ENCODE measurements at places on chromosomes 7 and 10.

DNA sequence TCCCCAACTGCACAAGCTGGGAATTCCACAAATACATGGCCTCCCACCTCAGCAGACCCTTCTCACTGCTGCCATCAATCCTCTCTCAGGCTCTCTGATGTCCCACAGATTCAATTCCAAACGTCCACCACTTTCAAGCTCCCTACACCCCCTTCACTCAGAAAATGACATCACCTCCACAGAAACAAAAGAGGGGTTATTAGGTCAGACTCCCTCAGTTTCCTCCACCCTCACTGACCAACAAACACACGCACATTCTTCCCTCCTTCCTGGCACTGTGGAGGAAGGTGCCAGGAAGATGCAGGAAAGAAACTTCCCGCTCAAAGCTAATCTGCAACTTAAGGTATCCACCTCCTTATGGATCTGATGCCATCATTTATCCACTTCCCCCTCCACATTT, 18.3 kb downstream of the ZNF438 start:
- DNase-seq = no peak

GRCh38 chr7:66912195-66912594, 8.8 kb upstream of the TMEM248 start:
- no peak for DNase-seq

DNA sequence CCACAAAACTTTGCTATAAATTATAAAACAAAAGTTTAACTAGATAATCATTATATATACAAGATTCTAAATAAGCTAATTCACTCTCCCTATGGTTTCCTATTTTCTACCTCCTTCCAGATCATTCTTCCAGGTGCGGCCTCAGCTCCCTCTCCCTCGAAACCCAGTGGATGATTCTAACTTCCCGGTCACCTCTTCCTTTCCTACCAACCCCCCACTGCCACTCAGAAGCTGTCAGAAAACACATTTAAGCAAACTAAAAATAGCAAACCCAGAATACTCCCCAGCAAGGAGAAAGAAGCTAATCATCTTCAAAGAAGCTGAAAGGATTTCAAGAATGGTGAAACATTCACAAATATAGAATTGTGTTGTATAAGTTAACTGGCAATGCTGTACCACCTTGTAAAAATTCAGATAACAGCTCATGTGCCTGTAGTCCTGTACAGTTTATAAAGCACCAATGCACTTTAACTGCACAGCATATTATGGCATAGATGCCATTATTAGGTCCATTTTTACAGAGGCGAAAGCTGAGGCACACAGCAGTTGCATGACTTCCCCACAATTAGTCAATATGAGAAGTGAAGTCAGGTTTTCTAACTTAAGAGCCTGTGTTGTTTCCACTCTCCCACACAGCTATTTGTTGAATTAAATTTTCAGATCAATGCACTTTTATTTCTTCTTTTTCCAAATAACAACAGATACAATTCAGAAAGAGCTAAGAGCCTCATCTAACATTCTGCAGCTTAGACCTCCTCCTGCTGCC, 13.7 kb upstream of the DNTT start:
- no peak for DNase-seq

DNA sequence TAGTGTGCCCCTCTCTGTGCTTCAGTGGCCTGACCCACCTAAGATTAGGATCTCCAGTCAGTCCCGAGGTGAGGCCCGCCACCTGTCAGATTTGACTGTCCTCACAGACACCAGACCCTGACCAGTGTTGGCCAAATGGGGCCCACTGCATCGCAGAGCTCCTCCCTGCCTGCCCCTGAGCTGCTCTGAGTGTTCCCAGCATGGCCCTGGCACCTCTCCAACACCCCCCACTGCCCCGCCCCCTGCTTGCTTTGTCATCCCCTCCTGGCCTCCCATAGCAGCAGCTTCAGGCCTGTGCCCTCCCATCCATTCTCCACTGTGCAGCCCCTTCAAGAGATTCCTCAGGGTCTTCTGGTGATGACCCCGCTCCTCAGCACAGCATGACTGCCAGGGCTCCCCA, 67.6 kb downstream of the C10orf120 start:
- no peak for DNase-seq

- no peak for DNase-seq
These were observed 150.3 kb upstream of the PHYHIPL start for GRCh38 chr10:59025981-59026765.

DNA sequence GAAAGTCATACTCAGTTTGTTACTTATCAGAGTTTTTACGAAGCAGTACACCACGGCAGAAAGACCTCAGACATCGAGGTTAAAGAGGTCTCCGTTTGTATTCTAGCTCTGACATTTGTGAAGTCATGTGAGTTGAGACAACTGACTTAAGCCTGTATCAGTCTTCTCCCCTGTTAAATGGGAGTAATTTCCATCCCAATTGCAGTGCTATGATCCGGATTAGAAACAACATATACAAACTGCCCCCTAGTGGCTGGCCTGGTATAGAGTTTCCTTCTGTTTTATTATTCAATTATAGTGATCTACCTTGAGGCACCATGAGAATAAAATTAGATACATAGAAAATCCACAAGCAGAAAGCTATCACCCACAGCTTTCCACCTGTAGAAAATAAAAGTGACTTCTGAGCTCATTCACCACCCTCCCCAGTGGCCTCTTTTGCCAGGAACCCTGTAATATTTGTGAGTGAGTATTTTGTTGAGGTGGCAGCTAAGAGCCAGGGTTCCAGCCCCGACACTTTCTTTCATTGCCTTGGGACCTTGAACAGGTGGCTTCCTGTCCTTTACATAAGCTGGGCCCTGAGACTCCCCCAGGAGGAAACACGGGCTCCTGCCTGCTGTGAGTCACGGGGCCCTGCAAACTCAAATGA, 607.2 kb upstream of the MGMT start:
- DNase-seq = no peak

- DNase-seq = no peak
These were observed 173.1 kb downstream of the INHBA start for GRCh38 chr7:41529831-41530230.

- no peak for DNase-seq
These were observed 14.9 kb downstream of the DLG5 start for GRCh38 chr10:77911535-77912123.

DNA sequence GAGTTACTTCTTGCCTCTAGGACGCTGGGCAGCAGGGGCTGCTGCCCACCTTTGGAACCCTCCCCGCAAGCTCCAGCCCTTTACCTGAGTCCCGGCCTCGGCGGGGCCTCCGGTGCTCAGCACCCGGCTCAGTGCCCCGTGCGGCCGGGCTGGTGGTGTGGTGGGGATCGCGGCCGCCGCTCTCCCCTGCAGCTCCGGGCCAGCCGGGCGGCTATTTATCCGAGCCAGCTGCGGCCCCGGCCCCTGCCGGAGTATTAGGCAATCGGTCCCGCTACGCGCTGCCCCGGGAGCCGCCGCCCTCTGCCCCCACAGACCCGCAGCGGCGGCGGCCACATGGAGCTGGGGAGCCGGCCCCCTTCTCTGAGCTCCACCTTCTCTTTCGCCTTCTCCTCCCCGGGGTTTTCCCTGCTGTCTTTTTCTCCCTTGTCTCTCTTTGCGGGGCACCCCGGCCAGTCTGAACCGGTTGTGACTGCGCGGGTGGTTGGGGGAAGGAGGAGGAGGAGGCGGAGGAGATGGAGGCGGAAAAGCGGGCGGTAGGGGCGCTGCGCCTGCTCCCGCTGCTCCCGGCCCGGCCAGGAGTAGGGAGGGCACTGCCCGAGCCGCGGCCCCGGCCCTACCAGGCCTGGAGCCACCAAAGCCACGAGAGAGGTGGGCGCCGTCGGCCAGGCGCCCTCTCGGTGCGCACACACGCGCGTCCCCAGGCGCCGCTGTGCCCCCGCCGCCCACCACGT, at the start of gene SLC16A9:
Gene SLC16A9 (minus strand): TSS at position 456 of the 731 bp plus-strand sequence. CDS start 25,559 bp downstream, outside the sequence.
- DNase-seq = peak; percentile 67

GRCh38 chr10:124153023-124153826, 59.8 kb upstream of the CHST15 start:
- peak; percentile 40 for DNase-seq

DNA sequence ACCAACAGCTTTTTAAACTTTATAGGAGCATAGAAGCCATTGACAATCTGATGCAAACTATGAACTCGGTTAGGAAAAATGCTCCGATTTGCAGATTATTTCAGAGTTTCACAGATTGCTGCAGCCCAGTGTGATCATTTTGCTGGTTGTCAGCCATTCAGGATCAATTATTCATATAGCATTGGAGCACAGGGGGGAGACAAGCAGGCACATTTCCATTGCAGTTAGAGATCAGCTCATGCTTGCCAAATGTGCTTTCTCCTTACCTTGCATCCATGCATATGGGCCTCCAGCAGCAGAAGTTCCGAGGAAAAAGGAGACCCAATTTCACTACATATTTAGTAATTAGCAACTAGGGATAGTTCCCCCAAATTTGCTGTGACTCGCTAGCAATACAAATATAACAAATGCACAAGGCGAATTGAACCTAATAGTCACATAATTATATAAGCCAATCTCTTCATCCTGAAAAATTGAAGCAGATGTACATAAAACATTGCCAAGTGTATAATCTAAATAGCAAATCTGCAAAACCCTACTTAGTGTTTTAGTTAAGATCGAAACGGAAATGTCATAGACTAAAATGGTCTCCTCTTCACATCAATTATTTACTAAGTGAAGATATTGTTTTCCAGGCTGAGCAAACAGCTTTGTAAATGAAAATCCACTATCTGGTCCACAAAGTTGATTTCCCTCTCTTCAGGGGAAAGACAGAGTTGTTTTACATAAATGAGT, 49.5 kb upstream of the RSU1 start:
- no peak for DNase-seq

GRCh38 chr10:4355350-4355749, 470.7 kb upstream of the AKR1E2 start:
- DNase-seq = no peak

GRCh38 chr7:51256209-51256781, 60.3 kb downstream of the COBL start:
- peak; percentile 87 for DNase-seq

DNA sequence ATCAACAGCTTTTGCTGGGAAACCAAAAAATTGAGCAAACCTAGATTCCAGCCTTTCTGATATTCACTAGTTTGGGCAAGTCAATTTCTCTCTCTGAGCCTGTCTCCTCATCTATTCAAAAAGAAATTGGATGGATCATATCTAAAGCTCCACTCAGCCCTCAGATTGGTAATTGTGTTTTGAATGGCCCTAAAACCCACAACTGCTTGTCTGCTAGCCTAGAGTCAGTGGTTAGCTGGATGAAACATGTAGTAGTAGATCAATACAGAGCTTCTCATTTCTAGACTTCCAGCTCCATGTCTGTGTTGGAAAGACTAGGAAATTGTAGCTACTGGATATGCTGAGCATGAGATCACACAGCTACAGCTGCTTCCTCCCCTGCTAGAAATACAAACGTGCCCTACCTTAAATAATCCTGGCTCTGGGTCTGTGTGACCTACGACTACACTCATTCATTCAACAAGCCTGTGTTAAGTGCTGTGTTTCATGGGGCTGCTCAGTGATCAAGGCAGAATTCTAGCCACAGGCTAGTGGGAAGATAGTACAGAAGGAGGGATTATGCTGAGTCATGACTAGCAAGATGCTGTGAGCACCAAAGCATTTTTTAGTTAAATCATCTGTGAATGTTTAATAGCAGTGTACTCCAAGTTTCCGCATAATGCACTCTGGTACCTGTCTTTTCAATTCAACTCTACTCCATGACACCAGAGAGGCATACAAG, 15.7 kb downstream of the DNTT start:
- DNase-seq = no peak

- no peak for DNase-seq
These were observed 84.3 kb downstream of the GALNT17 start for GRCh38 chr7:71216211-71216610.

DNA sequence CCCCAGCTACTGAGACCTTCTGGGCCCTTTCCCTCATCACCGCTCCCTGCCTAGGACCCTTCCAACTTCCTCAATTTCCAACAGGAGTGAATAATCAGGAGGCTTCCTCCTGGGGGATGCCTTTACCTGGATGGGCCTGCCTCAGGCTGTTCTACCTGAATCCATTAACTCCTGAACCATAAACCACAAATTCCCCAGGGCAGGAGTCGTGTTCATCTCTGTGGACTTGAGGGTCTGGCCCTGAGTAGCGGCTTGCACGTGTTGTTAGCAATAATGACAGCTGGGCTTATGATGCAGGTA, 105.1 kb upstream of the GPR26 start:
- DNase-seq = no peak

DNA sequence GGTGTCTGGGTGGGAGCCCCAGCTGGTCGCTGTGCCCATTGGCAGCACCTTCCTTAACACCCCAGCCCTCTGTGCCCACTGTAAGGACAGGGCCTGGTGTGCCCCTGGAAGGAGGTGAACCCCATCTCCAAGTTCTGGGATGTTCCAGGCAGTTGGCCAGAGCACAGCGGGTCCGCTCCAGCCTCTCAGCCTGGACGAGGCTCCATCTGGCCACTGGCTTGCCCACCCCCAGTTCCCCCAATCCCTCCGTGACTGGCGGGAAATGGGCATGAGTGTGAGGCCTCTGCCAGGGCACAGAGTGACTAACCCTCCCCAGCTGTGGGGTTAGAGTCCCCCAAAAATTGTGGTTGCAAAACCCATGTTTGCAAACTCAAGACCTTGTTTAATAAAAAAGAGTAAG, 15.6 kb downstream of the GRIFIN start:
- peak; percentile 73 for DNase-seq

GRCh38 chr7:16084370-16084769, 337.0 kb downstream of the CRPPA start:
- DNase-seq = no peak

- DNase-seq = no peak
These were observed 155.7 kb upstream of the FGFR2 start for GRCh38 chr10:121753726-121754476.

GRCh38 chr7:148979827-148980226, 48.5 kb downstream of the PDIA4 start:
- no peak for DNase-seq

- DNase-seq = no peak
These were observed 3.5 kb downstream of the FGFR2 start for GRCh38 chr10:121594623-121595350.

DNA sequence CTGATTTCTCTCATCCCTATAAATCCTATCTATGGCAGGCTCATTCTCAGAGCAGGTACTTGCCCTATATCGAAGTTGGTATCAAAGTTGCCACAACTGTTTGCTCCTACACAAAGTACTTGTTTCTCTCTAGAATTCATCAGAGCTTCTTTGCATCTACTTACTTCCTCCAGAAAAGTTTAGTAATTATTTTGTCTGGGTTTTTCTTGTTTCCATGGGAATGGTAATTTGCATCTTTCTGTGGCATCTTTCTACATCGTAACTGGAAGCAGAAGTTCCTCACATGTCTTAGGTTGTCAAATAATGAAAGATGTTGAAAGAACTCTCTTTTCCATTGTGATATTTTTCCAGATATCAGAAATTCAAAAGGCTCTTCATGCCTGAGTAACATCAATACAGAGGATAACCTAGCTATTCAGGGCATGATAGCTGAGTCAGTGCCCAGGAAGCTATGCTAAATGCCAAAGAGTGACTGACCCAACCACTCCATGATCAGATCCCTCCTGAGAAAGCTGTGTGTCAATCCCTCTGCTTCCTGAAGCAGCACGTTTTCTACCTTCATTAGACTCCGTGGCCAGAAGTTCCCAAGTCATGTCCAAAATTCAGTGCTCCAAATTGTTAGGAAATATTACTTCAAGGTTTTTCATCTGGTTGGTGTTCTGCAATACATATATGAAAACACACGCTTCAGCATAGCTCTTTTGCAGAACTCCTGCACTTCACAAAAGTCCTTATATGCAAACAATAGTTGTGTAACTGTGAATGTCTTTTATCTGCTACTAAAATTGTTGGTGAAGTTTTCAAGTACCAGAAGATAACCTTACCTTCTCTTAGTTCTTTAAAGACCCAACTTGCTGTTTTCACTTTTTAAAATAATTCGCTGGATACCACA, 216.5 kb downstream of the VTI1A start:
- no peak for DNase-seq

GRCh38 chr7:65441010-65441409, 67.4 kb downstream of the ZNF92 start:
- DNase-seq = no peak

Data from Ammon's horn (tissue), 1 donor.